ENCODE measurements at places on chromosomes 5 and 9.

DNA sequence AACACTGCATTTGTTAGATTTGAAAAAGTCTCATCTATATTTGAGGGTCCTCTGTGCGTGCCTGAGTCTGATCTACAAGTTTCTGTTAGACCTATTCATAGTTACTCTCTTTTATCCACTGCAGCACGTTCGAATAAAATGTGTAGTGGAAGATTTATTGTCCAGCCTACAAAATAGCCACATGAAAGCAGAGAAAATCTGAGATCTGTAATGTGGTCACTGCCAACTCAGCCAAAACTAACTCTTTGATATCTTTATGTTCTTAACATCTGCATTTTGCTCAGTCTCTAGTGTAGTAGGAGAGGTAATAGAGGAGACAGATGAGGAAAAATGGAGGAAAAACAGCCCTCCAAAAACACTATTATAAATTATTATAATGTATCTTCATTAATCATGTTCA is 354.0 kb downstream of the NPR3 start:
- DNase-seq, result no peak
- no peak overlapping the region for H3K4me3 ChIP-seq
- no peaks in the 10 kb centered on the region for H3K27me3 ChIP-seq
- no peaks in the 10 kb centered on the region for H3K4me1 ChIP-seq

GRCh38 chr5:35561396-35561795 is 56.3 kb upstream of the SPEF2 start:
- H3K27me3 ChIP-seq, result no peaks in the 10 kb centered on the region
- no peak overlapping the region for H3K4me3 ChIP-seq
- no peak for DNase-seq

- peak overlapping the region; percentile 1 for H3K27ac ChIP-seq
- DNase-seq, result no peak
- H3K27me3 ChIP-seq, result peaks cover 26% of the 10 kb centered on the region
- H3K4me1 ChIP-seq, result peaks cover 12% of the 10 kb centered on the region
- H3K36me3 ChIP-seq, result no peaks in the 10 kb centered on the region
- no peak overlapping the region for H3K4me3 ChIP-seq
These were observed 35.9 kb downstream of the MAMDC2 start for GRCh38 chr9:70079417-70080037.

GRCh38 chr5:128669803-128670202 is 131.8 kb upstream of the FBN2 start:
- peaks cover 12% of the 10 kb centered on the region for H3K27me3 ChIP-seq
- no peak for DNase-seq
- no peaks in the 10 kb centered on the region for H3K36me3 ChIP-seq
- H3K27ac ChIP-seq, result no peak overlapping the region
- H3K4me1 ChIP-seq, result peaks cover 5% of the 10 kb centered on the region

DNA sequence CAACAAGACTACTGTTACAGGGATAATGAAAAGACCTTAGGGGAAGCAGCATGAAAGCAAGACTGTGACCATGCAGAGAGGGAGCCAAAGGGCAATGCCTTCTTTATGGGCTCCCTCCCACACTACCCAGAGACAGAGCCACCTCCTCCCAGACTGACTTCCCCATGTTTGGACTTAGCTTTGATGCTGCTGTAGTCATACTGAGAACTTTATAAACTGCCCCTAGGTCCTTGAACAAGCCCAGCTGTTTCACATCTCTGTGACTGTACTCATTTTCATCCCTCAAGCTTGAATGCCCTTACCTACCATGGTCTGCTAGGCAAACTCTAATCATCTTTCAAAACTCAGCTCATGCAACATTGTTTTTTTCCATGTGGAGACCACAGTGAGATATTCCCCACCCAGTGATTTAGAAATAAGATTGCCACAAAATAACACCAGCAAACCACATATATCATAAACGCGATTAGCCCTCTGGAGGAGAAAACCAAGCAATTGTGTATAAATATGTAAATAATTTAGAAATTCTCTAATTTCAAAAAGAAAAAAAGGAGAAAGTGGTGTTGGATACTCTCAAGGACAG is 23.4 kb upstream of the FAM169A start:
- no peak overlapping the region for H3K4me3 ChIP-seq
- H3K4me1 ChIP-seq, result no peaks in the 10 kb centered on the region

- H3K4me1 ChIP-seq, result peaks cover 60% of the 10 kb centered on the region
- H3K36me3 ChIP-seq, result peaks cover 3% of the 10 kb centered on the region
- H3K4me3 ChIP-seq, result no peak overlapping the region
- H3K27me3 ChIP-seq, result no peaks in the 10 kb centered on the region
- DNase-seq, result no peak
These were observed 234.4 kb downstream of the ARHGAP26 start for GRCh38 chr5:143004361-143005145.

GRCh38 chr5:55993013-55993412 is 1.8 kb downstream of the IL6ST start:
- H3K4me1 ChIP-seq, result peaks cover 57% of the 10 kb centered on the region
- no peaks in the 10 kb centered on the region for H3K27me3 ChIP-seq
- peak overlapping the region; percentile 99 for H3K4me3 ChIP-seq
- DNase-seq, result no peak
- peaks cover 15% of the 10 kb centered on the region for H3K36me3 ChIP-seq

All from T-helper 17 cell (primary cell).